GF-D8 (cell line): ENCODE measurements at places on chromosomes 1 and 21.

DNA sequence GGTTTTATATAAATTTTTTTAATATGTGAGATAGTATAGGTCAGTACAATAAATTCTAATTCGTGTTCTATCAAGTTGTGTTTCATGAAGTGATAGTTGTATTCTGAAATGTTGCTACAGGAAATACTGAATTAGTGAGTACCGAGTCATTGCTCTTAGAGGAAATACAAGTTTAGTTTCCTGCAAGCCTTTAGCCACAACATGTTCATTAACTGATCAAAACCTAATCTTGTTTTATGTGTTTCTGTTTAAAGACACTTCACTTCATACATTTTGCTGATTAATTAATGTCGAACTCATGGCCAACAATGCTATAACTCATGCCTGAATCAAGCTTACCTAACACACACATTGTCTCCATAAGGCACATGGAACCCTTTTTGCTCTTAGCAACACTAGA is 43.6 kb downstream of the LRRC7 start:
- DNase-seq = no peak

DNA sequence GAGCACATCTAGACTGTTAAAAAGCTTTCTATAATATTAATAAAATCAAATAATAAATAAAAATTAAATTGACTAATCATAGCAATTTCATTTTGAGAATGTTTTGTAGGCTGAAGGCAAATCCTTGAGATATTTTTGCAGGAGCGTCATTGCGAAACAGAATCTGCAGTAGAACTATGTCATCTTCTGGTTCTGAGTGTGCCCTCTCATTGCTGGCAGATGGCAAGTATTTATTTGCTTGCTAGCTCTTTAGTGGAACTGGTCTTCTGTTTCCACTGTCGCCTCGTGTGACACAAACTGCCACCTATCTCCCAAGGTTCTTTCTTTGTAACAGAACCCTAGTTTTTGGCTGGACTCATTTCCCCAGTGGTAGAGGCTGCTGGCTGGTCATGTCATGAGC is 19.0 kb upstream of the IRF2BP2 start:
- DNase-seq = no peak

DNA sequence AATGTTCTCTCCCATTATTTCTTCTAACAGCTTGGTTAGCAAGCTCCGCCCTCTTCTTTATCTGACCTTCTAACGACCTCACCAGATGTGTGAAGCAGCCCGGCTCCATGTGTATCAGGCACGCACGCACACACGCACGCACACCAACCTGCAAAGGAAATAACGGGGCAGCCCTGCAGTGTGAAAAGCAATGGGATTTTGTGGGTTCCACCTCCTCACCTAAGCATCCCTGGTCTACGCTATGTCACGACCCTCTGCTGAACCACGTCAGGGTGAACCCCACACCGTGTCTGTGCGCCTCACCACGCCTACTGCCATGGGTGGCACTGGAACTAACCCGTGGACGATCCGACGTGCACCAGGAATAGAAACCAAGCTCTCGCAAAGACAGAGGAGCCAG is 10.4 kb downstream of the SSU72 start:
- no peak for DNase-seq

GRCh38 chr1:73331726-73332125 is 866.2 kb downstream of the LRRIQ3 start:
- DNase-seq = no peak

GRCh38 chr1:224113545-224113917 is 380 bp upstream of the FBXO28 start:
- no peak for DNase-seq

DNA sequence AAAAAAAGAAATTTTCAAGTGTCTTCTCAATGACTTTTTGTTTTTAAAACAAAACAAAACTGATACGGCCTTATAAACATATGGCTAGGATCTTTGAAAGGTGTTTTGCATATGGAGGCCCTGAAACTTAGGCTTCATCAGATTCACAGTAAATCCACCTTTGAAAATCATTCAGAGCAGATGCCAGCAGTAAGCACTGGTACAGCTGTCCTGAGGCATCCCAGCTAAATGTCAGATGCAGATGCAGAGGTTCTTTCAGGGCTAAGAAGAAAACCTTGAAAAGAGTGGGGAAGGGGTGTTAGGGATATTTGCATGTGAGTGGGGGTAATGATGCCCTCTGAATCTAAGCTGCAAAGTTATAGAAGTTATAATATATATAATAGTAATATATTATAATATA is 56.2 kb upstream of the GNG12 start:
- no peak for DNase-seq

DNA sequence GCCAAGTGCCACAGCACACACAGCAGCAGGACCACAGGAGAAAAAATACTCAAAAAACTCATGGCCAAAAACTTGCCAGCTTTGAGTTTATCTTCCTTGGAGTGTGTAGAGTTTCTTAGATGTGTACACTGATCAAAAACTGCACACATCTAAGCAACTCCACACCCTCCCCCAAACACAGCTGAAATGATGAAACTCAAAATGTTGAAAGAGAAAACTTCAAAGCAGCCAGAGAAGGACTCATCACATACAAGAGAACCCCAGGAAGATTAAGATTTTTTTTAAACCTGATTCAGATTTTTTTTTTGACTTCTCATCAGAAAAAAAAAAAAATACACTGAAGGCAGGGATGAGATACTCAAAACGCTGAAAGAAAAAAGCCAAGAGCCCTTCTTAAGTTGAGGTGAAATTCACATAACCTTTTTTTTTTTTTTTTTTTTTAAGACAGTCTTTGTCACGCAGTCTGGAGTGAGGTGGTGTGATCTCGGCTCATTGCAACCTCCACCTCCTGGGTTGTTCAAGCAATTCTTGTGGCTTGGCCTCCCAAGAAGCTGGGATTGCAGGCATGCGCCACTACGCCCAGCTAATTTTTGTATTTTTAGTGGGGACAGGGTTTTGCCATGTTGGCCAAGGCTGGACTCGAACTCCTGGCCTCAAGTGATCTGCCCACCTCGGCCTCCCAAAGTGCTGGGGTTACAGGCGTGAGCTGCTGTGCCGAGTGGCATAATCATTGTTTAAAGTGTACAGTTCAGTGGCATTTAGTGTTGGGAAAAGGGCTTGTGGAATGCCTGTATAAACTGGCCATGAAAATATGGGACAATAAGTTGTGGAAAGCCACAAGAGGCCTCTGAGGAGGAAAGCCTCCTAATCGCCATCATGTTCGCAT is 20.9 kb upstream of the PDXK start:
- DNase-seq = no peak

DNA sequence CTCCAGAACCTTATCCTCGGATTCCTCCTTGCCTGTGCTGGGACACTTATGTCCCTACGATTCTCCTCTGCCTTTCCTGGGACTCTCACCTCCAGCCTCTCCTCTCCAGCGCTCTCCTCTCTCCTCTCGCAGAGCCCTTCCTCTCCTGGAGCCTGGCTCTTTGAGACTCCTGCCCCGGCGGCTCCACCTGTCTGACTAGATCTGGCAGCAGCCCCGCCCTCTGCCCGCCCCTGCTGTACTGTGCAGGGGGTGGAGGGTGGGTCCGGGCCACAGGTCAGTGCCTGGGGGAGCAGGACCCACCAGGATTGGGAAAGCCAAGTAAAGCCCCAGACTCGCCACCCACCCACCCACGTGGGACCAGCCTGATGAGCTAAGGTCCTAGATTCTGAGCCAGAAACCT is 1.6 kb downstream of the ELOVL1 start:
- no peak for DNase-seq

- no peak for DNase-seq
Observed at GRCh38 chr21:44531606-44532564, 8.1 kb downstream of the KRTAP10-1 start.

- DNase-seq = no peak
Observed at GRCh38 chr1:145846201-145846612, 777 bp downstream of the NUDT17 start.

- DNase-seq = no peak
Observed at GRCh38 chr21:42732033-42732410, 78.6 kb downstream of the PDE9A start.

- DNase-seq = no peak
Observed at GRCh38 chr1:80542231-80542630, 1258.5 kb upstream of the ADGRL2 start.

DNA sequence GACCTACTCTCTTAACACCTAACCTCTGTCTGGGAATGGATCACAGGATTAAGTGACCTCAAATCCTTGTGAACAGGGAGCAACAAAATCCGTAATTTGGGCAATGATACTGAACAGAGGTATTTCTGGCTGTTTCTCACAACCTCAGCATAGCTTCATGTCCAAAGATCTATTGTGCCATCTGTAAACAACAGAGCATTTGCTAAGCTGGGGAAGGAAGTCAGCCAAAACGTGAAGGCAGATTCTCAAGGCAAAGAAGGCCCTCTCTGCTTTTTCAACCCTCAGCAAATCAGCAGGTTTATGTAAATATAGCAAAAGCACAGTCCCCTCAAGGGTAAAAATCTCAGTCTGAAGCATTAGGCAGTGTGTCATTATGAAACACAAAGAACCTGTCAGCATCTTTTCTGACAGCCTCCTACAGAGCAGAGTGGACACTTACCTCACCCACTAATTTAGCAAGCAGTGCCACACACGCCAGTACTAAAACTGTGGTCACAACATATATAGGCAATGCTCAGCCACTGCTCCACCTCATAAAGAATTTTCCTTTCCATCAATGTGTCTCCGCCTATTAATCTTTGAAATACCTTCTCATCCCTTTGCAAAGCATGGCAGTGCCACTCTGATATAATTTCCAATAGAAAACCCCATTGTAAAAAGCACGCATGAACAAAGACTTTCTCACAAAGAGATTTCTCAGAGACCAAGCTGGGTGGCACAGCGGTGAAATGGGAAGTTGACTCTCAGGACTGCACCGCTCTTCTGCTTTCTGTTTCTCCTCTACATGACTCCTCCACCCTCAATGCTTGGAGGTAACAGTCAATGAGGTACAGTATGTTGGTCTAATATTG is 188.0 kb downstream of the RERE start:
- no peak for DNase-seq

GRCh38 chr1:180258935-180259334 is 28.9 kb downstream of the LHX4 start:
- DNase-seq = no peak

DNA sequence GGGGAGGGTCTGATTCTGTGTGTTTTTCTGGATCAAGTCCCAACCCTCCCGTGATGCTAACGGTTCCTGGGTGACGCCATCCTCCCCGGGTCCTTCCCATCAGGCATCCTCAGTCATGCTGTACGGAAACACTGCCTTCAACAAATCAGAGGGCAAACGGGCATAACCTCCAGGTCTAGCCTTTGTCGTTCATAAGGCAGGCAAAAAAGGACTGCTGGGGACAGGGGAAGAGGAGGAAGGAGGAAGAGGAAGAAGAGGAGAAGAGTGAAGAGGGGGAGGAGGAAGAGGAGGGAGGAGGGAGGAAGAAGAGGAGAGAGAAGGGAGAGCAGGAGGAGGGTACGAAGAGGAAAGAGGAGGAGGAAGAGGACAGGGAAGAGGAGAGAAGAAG is 84.4 kb downstream of the ITPKB start:
- DNase-seq = no peak

- DNase-seq = peak; percentile 85
Observed at GRCh38 chr1:61253059-61253735, 170.8 kb downstream of the NFIA start.

GRCh38 chr1:173914366-173914871 is 2.7 kb downstream of the SERPINC1 start:
- no peak for DNase-seq

GRCh38 chr1:174344162-174344561 is 103.6 kb upstream of the GPR52 start:
- no peak for DNase-seq

DNA sequence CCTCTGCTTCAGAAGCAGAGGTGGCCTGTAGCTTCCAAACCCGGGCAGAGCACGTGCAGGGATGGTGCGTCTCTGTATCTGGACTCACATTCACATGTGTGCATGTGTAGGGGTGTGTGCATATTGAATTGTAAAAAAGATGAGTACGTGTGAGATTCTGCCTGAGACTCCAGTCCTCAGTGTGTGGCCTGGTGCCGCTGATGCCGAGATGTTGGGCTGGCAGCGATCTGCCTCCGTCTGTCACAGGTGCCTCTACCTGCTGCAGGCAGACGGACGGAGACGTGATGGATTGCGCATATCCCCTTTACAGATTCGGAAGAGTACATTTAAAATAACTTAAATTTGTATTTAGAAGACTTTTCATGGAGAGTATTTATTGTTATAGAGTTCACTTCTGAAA is 53.6 kb downstream of the ADARB1 start:
- DNase-seq = no peak

DNA sequence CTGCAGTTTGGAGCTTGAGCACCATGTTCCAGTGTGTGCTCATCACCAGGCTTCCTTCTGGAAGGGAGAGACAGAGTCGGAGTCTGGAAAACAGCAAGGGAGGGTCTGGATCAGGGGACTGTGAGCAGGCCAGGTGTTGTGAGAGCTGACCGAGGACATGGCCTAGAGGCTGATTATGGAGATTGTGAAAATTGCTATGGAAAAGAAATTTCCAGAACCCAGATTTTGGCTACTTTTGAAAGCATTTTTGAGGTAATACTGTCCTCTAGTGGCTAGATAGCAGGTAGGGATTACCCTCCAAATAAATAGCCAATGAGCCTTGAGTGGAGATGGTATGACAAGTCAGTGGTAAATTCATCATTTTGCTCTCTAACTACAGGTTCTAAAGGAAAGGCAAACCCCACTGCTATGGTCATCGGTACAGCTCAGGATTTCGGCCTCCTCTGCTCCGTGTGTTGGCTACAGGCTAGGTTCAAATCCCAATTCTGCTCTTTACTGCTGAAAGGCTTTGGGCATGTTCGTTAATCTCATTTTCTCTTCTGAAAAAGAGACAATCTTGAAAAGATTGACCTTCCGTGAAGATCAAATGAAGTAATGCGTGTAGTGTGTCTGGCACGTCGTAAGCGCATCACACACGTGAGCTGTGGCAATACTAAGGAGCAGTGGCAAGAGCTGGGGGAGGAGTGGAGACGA is 1.0 kb upstream of the HAO2 start:
- DNase-seq = no peak

GRCh38 chr1:15739745-15740144 is 2.6 kb upstream of the TMEM82 start:
- DNase-seq = no peak

DNA sequence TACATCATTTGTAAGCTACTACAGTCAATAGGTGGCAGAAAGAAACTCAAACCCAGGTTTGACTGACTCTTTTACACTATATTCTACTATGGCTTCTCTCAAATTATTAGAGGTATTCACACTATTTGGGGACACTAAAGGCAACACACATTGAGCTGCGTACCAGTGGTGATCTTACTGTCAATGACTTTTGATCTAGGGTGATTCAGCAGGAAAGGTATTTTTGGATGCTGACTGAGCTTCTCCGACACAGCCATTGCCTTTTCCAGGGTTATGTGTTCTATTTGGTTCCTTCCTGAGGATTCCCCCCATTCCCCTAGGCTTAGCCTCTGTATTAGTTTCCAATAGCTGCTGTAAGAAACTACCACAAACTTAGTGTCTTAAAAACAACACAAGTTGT is 73.2 kb upstream of the JAK1 start:
- no peak for DNase-seq

- DNase-seq = no peak
Observed at GRCh38 chr1:17869815-17870214, 114.7 kb downstream of the ACTL8 start.

- no peak for DNase-seq
Observed at GRCh38 chr1:222167111-222167510, 380.8 kb downstream of the HHIPL2 start.
